Mammary epithelial cell (primary cell): ENCODE measurements at places on chromosomes 5 and 9. TPM values are rescaled to one million over a fixed set of nuclear protein-coding genes. Genes with fewer than 3 reads are reported as not detected.

ALDH7A1 gene
- 114 and 137 TPM in 2 replicates for total RNA-seq

TMEM215 gene
- not detected in 2 replicates for total RNA-seq

DNA sequence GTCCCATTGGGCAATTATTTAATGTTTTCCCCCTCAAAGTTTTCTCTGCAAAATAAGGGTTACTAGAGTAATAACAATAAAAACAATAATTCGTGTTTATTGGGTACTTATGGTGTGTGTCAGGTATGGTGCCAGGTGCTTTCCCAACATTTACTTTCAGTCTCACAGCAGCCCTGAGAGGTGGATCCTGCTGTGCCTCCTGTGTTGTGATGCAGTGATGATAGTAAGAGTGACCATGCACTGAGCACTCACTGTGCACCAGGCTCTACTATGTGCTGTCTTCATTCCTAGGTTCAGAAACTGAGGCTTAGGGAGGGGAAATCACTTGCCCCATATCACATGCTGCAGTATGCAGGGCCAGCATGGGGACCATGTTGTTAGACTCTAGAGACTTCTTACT is 15.5 kb downstream of the OTULINL start:
- no peak for DNase-seq

SLC34A1 gene
- not detected for total RNA-seq

BNC2 gene
- total RNA-seq = 0.17 TPM

DNA sequence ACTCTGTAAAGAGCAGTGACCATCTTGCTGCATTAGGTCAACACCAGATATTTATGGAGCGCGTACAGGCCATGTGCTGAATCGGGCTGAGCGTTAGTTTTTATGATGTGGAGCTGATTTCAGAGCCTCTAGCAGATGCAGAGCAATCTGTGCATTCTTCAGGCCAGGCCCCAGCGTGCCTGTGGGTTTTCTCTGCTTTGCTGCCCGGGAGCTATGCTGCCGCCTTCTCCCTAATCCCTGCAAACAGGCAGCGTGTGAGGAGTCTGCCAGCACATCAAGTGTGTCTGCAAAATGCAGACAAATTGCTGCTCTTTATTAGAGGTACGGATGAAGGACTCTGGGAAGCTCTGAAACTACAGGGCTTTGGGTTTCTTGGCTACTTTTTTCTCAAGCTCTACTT is 170.0 kb downstream of the NTRK2 start:
- DNase-seq = peak; percentile 52

- DNase-seq = no peak
Measured at GRCh38 chr5:113902917-113903660, 389.6 kb downstream of the YTHDC2 start.

- no peak for DNase-seq
Measured at GRCh38 chr5:126508251-126508961, 85.2 kb downstream of the GRAMD2B start.
